Stimulated activated CD8-positive, alpha-beta memory T cell treated with anti-CD3 and anti-CD28 coated beads, Interleukin-2, amount 100 ng/mL, for 1 hour (primary cell): ENCODE measurements at places on chromosomes 13 and 19.
A peak's percentile ranks its signal among the peaks of the same experiment; 100 is the strongest.

GRCh38 chr13:31234729-31235128, 35.0 kb downstream of the B3GLCT start:
- DNase-seq: no peak

GRCh38 chr19:802498-803098, 5.3 kb downstream of the PTBP1 start:
- no peak for DNase-seq

DNA sequence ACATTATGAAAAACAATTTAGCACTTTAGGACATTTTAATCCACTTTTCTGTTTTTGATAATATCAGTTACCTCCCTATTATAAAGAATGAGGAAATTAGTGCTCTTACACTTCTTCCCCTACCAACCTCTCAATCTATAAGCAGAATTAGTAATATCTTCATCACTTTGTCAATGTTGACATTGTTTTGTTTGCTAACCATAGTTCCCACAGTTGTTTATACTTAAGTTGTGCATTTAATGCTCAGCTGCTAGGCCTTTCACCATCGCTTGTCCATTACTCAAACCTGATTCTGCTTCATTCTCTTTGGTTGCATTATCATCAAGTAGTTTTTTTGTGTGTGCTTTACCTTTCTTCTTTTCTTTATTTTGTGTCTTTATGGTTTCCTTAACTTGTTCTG, 132.1 kb downstream of the CDK8 start:
- no peak for DNase-seq

DNA sequence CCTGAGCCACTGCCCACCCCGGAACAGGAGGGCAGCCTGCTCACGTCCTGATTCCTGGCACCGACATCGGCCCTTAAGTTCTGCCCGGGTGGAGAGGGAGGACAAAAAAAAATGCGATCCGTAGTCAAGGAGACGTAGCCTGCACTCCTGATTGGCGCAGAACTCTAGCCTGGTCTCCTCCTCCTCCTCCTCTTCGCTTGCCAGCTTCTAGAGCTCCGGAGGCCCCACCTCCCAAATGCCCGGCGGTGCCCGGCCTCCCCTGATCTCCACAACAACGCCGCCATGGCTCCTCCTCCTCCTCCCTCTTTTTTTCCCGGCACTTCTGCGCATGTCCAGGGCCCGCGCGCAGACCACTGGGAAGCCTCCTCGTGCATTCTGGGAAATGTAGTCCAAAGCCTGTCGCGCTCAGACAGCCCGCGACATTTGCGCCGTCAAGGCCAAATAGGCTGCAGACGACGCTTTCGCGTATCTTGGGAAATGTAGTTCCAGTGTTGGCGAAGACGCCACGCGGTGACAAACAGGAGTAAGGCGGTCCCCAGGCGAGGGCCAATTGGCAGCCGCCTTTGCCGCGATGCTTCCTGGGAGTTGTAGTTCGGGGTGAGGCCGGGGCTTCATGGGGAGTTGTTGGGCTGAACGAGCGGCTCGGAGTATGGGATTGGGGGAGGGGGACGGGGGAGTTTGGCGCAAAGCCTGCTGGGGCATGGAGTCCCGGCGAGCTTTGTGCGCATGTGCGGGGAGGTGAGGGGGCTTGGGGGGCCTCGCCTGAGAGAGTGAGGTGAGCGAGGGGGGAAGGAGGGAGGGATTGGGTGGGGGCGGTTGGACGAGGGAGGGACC, at the start of gene ZNF444:
ZNF444 (plus strand) TSS at position 705 of the 834 bp plus-strand sequence. CDS start 5,625 bp downstream, outside the sequence.
- peak; percentile 96 for DNase-seq

DNA sequence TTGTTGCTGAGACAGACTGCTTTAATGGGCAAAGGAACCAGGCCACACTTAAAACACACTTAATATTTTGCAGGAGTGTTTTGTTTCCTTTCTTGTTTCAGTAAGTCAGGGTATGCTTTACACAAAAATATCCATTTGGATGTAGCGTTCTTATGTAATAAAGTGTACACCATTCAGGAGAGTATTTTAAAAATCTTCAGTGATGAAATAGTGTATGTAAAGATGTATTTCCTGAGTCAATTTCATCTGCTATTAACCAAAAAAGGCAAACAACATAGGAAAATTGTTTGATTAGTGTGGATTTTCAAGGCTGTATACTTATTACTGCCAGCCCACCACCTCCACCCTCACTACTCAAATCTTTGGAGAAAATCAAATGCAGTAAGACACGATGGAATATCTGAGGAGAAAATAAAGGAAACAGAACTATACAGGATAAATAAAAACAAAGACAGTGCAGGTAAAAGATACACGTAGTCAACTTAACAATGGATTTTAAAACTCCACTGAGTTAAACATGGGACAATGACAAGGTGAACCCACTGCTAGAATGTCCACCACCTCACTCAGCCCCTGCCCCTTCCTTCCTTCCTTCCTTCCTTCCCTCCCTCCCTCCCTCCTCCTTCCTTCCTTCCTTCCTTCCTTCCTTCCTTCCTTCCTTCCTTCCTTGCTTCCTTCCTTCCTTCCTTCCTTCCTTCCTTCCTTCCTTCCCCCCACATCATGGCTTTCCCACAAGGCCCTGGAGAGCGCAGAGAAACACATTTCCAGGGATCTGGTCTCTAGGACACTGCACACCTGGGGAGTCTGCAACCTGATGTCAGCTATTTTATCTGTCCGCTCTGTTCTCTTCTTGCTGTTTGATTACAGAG, 360.3 kb downstream of the IRS2 start:
- no peak for DNase-seq
